ENCODE measurements at places on chromosomes 16 and 17. TPM values are rescaled to one million over a fixed set of nuclear protein-coding genes. Genes with fewer than 3 reads are reported as not detected.

GRCh38 chr17:6713918-6714271 is 726 bp upstream of the SLC13A5 start:
- no peak for DNase-seq

GRCh38 chr16:10428433-10429168 is 42.7 kb downstream of the ATF7IP2 start:
- DNase-seq: no peak

GRCh38 chr17:8710813-8711212 is 33.8 kb downstream of the CCDC42 start:
- DNase-seq: no peak

GRCh38 chr16:24539850-24540601 is 660 bp downstream of the RBBP6 start:
- peak; percentile 84 for DNase-seq

The TNS4 gene
- total RNA-seq: not detected

- DNase-seq: no peak
Observed at GRCh38 chr16:71515026-71515425, 11.2 kb upstream of the CHST4 start.

All from sigmoid colon (tissue), 7 donors.